Stimulated activated CD4-positive, alpha-beta T cell treated with anti-CD3 and anti-CD28 coated beads, TNF-alpha, amount 100 ng/mL, for 24 hours (primary cell): ENCODE measurements at places on chromosomes 2 and 18.

GRCh38 chr2:60629801-60630385 lies 76.4 kb upstream of the BCL11A start:
- DNase-seq, result no peak

GRCh38 chr2:69588403-69588802 lies 55.1 kb downstream of the AAK1 start:
- no peak for DNase-seq

GRCh38 chr2:161166538-161167409 lies 6.5 kb downstream of the TANK start:
- peak; percentile 58 for DNase-seq

DNA sequence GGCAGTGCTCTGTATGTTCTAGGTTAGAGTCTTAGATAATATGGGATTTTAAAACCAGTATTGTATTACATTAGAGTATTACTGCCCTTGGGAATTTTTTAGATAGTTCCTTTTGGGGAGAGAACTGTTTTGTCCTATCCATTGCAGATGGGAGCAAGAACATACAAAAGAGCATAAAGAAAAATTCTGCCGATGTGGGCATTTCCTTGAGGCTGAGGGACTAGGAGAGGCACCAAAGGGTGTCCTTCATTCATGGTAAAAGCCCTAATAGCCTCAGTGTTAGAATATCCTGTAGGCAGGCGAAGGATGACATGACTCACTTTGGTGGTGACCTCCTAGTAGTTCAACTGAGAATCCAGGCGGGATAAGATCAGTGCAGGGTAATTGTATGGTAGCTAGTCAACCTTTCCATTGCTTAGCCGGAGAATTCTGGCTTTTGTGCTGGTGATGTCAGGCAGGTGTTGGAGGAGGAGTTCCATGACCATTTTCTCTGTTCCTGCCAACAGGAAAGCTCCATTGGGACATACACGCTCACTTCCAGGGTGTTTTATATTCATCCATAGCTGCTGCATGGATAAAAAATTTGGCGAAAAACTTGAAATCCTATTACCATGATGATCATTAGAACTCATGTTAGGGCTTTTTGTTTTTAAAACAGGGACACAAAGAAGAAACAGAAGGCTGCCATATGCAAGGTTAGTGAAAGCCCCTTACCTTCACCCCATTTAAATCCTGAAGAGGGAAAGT lies 28.1 kb downstream of the EPAS1 start:
- DNase-seq, result no peak

DNA sequence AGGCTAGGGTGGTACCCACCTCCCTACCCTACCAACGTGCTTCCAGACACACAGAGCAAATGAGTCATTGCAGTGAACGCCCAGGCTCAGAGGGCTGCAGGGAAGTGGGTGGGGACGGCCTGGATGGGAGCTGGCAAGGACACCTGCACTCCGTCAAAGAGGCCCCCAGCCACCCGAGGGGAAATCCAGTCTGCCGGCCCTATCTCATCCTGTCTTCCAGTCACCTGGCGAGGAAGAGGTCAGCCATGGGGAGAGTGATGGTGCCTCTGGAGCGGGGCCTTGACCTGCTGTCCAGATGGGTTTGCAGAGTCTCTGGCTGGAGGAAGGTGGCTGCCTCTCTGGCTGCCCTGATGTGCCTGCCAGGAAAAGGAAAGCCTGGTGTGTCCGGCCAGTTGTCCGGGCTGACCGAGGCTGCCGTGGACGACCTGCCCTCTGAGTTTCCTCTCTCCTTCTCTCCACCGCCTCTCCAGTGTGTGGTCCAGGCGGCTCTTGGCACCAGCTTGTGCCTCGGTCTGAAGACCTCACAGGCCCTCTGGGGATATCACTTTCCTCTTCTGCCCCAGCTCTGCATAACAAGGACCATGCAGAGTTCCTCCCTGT lies 209.7 kb upstream of the COPS8 start:
- DNase-seq, result no peak

DNA sequence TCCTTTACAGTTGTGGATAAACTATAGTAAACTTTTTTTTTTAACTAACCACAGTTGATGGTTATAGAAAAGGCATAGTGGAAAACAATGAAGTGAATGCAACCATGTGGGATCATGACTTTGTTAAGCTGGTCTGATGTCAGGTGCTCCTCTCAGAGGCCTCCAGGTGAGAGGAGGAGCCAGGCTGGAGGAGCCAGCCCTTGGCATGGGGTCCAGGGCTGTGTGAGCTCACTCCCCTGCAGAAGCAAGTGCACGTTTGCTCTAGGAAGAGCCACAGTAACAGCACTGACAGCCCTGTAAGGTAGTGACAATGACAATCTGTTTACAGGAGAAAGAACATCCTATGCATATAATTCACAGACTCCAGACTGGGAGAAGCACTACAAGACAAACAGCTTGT lies 5.7 kb downstream of the PPP1R7 start:
- no peak for DNase-seq

DNA sequence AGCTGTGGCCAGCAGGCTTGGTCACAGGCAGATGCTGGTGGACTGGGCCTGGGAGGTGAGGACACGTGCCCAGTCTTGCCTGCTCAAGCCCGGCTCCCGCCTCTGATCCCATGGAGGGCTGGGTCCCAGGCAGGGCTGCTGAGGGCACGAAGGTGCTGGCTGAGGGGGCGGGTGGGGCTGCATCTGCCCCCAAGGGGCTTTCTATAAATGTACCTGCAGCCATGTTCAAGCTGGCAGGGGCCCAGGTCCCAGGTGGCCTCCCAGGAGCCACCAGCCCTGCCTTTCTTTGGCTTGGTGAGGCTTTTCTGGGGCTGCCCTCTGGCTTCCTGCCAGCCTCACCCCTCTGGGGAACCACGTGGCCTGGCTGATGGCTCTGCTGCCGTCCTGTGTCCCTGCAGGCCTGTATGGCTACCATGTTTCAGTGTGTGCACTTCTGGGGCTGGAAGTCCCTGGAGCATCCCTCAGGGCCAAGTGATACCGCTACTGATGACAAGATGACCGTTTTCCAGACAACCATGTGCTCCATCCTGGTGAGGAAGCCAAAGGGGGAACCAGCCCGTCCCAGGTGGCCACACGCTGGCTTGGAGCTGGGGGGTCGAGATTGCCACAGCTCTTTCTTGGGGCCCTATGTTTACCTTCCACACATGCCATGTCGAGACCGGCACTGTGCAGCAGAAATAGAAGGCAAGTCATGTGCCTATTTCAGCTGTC lies 23.2 kb downstream of the HJURP start:
- DNase-seq, result no peak

GRCh38 chr18:9243029-9243428 lies 91.5 kb upstream of the TWSG1 start:
- no peak for DNase-seq

GRCh38 chr2:235606004-235606715 lies 112.3 kb downstream of the AGAP1 start:
- DNase-seq, result no peak

- DNase-seq, result no peak
Observed at GRCh38 chr18:37322492-37323035, 243.0 kb downstream of the CELF4 start.

DNA sequence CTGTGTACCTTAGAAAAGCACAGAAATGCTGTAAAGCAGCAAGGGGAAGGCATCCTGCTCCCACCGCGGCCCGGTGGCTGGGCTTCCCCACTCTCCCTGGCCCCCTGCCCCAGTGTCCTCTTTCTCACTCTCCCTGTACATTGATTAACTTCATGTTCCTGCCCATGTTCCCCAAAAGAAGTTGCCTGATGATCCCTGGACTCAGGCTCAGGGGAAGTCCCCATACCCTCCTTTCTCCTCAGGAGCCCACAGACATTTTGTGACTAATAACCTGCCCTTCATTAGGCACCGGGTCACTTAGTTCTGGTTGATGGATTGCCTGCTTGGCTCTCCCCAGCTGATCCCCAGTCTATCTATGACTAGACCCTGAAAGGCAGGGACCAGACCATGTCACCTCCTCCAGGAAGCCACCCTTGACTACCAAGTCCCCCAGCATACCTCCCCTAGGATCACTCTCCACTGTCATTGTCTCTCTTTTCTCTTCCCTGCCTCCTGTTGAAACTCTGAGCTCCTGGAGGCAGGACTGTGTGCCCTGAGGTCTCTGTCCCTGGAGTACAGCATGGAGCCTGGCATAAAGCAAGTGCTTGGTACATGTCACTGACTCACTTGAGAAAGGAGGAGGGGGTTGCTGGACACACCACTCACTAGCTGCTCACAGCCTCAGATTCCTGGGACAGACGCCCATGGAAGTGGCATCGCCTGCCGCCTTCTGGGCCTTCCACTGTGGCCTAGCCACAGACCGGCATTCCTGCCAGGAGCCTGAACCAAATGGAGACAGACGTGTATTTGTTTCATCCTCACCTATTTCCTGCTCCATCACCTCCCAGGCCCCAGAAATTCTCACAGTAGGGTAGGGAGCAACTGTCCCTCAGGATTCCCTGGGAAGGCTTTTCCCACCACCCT lies 13.5 kb downstream of the MALL start:
- no peak for DNase-seq

DNA sequence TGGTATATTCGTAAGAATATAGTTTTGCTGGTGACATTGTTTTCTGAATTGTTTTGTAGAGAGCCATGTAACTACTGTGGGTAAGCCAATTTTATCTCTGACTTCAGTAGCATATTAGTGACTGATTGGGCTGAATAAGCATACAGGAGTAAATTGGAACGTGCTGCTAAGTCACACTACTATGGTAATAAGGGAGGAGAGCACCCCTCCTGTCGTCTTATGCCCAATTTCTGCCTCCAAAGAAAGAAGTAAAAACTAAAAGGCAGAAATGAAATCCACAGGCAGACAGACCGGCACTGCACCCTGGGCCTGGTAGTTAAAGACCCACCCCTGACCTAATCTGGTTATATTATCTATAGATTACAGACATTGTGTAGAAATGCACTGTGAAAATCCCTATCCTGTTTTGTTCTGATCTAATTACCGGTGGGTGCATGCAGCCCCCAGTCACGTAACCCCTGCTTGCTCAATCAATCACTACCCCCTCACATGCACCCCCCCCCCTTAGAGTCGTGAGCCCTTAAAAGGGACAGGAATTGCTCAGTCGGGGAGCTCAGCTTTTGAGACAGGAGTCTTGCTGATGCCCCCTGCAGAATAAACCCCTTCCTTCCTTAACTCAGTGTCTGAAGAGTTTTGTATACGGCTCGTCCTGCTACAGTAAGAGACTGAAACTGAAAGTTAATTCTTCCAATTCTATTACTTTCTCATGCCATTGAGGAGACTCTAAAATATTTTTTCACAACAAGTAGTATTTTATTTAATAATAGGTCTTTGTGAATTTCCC lies 167.0 kb downstream of the ZNF804A start:
- no peak for DNase-seq

DNA sequence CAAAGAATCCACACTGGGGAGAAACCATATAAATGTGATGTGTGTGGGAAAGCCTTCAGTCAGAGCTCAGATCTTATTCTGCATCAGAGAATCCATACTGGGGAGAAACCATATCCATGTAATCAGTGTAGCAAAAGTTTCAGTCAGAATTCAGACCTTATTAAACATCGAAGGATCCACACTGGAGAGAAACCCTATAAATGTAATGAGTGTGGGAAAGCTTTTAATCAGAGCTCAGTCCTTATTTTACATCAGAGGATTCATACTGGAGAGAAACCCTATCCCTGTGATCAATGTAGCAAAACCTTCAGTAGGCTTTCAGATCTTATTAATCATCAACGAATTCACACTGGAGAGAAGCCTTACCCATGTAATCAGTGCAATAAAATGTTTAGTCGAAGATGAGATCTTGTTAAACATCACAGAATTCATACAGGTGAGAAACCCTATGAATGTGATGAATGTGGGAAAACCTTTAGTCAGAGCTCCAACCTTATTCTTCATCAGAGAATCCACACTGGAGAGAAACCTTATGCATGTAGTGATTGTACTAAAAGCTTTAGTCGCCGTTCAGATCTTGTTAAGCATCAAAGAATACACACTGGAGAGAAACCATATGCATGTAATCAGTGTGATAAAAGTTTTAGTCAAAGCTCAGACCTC lies 16.7 kb upstream of the ZSCAN30 start:
- DNase-seq, result no peak

DNA sequence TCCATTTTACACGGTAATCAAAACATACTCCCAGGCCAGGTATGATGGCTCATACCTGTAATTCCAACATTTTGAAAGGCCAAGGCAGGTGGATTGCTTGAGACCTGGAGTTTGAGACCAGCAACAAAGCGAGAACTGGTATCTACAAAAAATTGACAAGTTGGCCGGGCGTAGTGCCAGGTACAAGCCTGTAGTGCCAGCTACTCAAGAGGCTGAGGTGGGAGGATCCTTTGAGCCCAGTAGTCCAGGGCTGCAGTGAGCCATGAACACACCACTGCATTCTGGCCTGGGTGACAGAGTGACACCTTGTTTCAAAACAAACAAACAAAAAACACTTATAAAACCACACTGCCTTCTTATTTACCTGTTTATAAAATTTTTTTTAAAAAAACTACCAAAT lies 80.8 kb downstream of the GAREM1 start:
- DNase-seq, result no peak

GRCh38 chr2:84238907-84239306 lies 220.2 kb downstream of the SUCLG1 start:
- no peak for DNase-seq

- no peak for DNase-seq
Observed at GRCh38 chr2:205323929-205324328, 358.4 kb upstream of the NRP2 start.

GRCh38 chr18:63472380-63472779 lies 4.4 kb upstream of the SERPINB5 start:
- no peak for DNase-seq

- DNase-seq, result no peak
Observed at GRCh38 chr2:99728166-99728565, 238.3 kb upstream of the REV1 start.

DNA sequence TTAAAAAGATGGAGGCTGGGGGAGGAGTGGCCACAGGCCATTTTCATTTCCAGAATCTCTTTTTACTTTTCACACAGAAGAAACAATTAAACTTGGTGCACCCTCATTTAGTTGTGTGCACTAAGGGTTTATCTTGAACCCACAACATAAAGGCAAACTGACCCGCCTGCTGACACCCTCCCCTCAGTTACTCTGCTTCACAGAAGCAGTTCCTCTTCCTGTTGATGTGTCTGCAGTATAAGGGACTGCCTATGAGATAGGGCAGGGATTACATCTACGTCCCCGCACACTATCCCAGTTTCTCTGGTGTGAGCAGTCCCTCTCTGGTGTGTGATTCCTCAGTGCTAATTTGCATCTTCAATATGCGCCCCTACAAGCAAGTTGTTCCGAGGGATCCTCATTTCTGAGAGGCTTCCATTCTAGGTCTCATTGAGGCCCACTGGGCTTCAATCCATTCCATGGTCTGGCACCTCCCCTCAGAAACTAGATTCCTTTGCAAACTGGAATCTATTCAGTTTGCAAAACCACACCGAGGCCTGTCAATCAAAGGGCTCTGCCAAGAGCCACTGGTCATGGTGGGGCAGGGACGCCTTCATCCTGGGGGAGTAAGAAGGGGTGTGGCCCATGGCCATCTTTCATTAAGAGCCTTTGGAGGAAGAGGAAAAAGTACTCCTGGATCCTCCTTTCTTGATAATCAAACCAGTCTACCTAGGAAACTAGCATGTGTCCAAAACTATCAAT lies 12.3 kb downstream of the CREG2 start:
- no peak for DNase-seq

GRCh38 chr2:159922563-159922962 lies 124.6 kb upstream of the CD302 start:
- no peak for DNase-seq
